ENCODE measurements at places on chromosomes 16 and 17.

GRCh38 chr16:57791893-57792461 lies 10.3 kb downstream of the KIFC3 start:
- DNase-seq = no peak

DNA sequence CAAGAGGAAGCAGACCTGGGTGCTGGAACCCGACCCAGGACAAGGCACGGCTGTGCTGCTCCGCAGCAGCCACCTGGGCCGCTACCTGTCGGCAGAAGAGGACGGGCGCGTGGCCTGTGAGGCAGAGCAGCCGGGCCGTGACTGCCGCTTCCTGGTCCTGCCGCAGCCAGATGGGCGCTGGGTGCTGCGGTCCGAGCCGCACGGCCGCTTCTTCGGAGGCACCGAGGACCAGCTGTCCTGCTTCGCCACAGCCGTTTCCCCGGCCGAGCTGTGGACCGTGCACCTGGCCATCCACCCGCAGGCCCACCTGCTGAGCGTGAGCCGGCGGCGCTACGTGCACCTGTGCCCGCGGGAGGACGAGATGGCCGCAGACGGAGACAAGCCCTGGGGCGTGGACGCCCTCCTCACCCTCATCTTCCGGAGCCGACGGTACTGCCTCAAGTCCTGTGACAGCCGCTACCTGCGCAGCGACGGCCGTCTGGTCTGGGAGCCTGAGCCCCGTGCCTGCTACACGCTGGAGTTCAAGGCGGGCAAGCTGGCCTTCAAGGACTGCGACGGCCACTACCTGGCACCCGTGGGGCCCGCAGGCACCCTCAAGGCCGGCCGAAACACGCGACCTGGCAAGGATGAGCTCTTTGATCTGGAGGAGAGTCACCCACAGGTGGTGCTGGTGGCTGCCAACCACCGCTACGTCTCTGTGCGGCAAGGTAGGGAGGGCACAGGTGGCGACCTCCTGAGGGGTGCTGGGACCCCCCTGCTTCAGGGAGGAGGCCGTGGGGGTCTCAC lies 667 bp downstream of the FSCN2 start:
- no peak for DNase-seq

GRCh38 chr17:31171701-31172100 lies 76.9 kb downstream of the NF1 start:
- no peak for DNase-seq

- DNase-seq = no peak
Observed at GRCh38 chr16:68844211-68844564, 857 bp downstream of the TANGO6 start.

DNA sequence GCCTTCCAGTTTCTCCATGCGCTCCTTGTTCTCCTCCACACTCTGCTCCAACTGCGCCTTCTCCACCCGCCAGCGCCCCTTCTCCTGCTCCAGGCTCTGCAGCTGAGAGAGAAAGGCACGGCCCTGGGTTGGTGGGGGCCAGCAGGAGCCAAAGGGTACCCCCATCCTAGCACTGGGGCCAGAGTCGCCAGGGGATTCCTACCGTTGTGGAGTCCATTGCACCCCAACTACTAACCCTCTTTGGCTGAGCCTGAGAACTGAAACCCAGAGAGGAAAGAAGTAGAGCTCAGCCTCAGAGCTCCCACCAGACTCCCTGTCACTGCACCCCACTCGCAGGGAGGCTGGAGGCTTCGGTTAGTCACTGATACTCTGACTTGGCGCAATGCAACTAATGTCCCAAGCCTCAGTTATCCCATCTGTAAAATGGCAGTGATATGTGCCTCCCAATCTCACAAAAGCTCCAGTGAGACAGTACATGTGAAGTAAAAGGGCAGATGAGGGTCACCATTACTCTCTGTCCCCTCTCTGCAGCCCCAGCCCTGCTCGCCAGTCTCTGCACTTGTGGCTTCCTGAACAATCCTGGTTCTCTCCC lies 6.2 kb upstream of the SAMD14 start:
- DNase-seq = no peak

GRCh38 chr17:80832266-80832676 lies 159.4 kb upstream of the CHMP6 start:
- peak; percentile 87 for DNase-seq

DNA sequence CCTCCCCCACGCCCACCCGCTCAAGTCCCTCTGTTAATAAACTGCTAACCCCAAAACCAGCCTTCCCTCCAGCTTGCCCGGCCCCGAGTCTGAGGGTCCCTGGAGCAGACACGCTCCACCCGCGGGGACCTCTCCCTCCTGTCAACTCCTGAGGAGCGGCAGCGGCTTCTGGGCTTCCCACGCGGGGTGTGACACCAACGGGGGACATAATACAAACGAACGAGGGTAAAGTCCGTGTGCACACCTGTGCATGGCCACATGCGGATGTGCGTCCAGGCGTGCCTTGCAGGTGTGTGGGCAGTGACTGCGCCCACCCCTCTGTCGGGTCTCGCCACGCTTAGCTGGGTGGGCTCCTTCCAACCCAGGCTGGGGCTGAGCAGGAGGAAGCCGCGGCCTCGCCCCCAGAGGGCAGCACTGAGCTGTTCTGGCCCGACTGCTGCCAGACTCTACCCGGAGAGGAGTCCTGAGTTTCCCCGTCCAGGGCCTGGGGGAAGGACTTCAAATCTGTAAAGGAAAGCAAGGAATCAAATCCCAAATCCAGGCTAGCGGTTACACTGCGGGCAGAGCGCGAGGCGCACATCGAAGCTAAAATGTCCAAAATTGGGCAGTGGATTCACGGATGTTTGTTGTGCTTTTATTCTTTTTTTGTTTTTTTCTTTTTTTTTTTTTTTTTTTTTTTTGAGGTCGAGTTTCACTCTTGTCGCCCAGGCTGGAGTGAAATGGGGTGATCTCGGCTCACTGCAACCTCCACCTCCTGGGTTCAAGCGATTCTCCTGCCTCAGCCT lies 24.2 kb upstream of the KRT17 start:
- DNase-seq = peak; percentile 95

DNA sequence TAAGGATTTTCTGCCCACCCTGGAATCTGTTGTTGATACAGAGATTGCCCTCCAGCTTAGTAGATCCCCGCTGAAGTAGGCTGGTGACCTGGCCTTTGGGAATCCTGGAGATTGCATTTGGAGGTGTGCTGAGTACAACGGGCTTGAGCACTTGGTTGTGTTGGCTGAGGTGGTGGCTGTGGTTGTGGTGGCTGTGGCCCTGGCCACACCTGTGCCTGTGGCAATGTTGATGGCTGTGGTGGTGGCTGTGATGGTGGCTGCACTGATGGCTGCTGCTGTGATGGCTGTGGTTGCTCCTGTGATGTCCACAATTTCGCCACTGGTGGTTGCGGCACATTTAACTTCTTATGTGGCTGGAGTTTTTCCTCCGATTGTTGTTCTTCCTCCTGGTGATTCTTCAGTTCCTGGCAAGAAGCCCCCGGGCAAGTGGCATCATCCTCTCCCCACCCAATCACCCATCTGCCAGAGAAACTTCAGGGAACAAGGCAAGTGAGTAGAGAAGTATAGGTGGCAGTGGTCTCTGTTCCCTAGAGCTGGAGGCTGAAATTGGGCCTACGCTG lies 4.2 kb downstream of the CCDC200 start:
- peak; percentile 22 for DNase-seq

- no peak for DNase-seq
Observed at GRCh38 chr17:41530062-41531048, 2.2 kb upstream of the KRT19 start.

GRCh38 chr16:81403601-81404391 lies 40.8 kb upstream of the CMIP start:
- peak; percentile 91 for DNase-seq

DNA sequence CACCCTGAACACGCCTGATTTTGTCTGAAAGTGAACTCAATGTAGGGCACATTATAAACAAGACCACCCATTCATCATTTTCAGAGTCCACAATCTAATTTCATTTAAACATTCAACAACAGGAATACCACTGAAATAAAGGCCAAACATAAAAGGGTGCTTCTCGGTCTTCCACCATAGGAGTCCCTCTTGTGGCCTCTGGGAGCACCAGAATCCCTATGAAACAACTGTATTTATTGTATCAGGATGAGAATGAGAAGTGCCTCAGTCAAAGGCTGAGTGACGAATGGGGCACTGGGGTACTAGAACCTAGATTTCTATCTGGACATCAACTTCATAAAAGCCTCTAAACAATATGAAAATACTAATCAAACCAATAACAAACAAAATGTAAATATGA lies 40.4 kb downstream of the NXPH3 start:
- no peak for DNase-seq

GRCh38 chr17:1030684-1031532 lies 34.0 kb downstream of the TIMM22 start:
- DNase-seq = no peak

DNA sequence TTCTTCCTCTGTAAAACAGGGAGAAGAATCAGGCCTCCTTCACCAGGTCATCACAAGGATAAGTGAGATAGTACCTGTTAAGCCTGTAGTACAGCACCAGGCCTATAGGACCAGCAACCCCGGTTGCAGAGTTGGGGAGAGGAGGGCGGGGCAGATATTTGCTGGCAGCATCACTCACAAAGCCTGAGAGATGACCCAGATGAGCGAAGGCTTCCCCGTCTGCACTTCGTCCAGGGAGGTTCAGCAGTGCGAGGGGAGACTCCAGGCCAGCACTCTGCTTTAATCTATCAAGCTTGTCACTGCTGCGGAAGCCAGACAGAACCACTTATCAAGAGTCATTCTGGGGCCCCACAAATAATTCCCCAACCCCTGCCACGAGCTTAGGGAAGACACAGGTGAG lies 15.8 kb upstream of the RBBP6 start:
- peak; percentile 33 for DNase-seq

DNA sequence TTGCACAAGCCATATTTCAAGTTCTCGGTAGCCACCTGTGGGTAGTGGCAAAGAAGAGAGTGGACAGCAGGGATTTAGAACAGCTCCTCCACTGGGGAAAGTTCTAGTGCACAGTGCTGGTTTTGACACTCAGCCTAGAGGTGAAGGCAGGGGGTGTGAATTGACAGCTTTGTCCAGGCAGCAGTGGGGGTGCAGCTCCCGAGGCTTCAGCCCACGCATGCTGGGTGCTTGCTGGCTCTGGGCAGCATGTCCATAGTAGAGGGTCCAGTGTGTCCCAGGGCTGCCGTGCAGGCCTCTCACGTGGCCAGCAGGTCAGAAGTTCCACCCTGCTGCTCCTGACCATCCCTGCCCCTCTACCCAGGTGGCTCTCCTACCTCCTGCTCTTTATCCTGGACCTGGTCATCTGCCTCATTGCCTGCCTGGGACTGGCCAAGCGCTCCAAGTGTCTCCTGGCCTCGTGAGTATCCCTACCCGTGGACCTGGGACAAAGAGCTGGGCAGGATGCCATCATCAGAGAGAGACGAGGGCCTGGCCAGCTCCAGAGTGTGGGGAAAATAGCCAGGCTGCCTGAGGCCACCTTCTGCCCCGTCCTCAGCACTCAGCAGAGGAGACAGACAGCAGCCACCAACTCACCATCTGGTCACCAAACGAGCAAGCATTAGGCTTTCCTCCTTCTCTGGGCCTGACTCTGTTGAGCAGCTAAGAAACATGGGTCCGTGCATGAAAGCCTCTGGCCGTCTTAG lies 29.8 kb downstream of the TTYH2 start:
- no peak for DNase-seq

- DNase-seq = no peak
Observed at GRCh38 chr16:49663081-49664065, 192.5 kb downstream of the ZNF423 start.

Data from H9 (cell line).